Activated CD4-positive, alpha-beta T cell treated with anti-CD3 and anti-CD28 coated beads, Interleukin-2, amount 50 U/mL, for 48 hours (primary cell): ENCODE measurements at places on chromosomes 2 and 18.

GRCh38 chr18:33804258-33804657, 226.2 kb downstream of the ASXL3 start:
- DNase-seq = no peak

GRCh38 chr2:185738679-185739472, at the start of gene FSIP2:
TSS of gene FSIP2 (plus strand) at chr2:185738804. CDS start at chr2:185738895, 91 bp downstream.
- peak; percentile 42 for DNase-seq

- no peak for DNase-seq
These were observed 449.3 kb downstream of the SLC4A3 start for GRCh38 chr2:220076734-220077133.

- DNase-seq = no peak
These were observed 3.7 kb downstream of the FBXO48 start for GRCh38 chr2:68463287-68463877.
